ENCODE measurements at places on chromosomes 12 and 14.

DNA sequence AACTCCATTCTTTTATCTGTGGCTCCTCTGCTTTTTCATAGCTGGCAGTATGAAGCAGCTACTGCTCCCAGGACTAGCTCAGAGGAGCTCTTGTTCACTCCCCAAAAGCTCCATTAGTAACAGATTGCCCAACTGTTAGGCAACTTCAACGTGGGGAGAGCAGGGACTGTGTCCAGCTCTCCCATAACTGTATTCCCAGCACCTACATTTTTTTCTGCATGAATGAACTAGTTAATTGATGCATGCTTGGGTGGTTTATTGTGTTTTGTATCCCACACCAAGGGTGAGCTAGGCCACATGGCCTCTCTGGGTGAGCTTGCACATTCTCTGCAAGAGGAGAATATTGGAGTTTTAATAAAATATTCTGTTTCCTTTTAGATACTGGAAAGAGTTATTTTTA lies 15.2 kb downstream of the STON2 start:
- DNase-seq: no peak

GRCh38 chr12:52915637-52916036 lies 10.8 kb upstream of the KRT8 start:
- no peak for DNase-seq

- no peak for DNase-seq
Measured at GRCh38 chr12:97520106-97520505, 57.5 kb downstream of the RMST start.

- no peak for DNase-seq
Measured at GRCh38 chr12:26524862-26525465, 308.0 kb downstream of the ITPR2 start.

DNA sequence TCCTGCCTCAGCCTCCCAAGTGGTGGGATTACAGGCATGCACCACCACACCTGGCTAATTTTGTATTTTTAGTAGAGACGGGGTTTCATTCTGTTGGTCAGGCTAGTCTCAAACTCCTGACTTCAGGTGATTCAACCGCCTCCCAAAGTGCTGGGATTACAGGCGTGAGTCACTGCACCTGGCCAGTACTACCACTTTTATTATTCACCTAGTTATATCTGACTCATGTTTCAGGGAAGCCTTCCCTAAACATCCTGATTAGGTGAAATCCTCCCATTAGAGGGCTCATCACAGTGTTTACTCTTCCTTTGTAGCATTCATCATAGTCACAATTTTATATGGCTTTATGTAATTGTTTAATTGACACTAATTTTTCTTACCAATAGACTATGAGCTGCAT lies 295.3 kb upstream of the SOX5 start:
- DNase-seq: no peak

DNA sequence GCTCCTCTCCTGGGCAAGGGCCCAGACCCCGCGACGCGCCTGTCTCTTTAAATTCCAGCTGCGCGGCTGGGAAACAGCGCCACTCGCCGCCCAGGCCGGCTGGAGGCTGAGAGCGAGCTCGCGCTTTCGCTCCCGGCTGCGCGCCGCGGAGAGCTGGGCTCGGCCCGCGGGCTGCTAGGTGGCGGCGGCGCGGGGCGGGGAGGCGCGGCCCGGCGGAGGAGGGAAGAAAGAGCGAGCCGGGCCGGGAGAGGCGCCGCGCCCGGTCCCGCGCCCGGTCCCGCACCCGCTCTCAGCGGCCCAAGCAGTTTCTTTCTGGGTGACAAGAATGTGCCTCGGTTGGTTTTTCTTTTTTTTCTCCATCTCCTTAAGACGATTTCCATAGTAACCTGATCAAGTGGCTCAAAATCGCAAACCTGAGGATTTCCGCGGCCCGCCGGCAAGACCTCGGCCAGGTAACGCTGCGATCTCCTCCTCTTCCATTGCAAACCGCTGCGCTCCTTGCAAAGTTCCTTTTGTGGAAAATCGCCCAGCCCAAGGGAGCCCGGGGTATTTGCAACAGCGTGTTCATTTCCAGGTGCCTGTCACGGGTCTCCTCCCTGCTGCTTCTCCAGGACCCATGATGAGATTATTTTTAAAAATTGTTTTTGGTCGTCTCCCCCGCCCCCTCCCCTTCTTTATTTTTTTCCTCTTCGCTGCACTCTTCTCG lies 259.5 kb upstream of the E2F7 start:
- DNase-seq: peak; percentile 83

DNA sequence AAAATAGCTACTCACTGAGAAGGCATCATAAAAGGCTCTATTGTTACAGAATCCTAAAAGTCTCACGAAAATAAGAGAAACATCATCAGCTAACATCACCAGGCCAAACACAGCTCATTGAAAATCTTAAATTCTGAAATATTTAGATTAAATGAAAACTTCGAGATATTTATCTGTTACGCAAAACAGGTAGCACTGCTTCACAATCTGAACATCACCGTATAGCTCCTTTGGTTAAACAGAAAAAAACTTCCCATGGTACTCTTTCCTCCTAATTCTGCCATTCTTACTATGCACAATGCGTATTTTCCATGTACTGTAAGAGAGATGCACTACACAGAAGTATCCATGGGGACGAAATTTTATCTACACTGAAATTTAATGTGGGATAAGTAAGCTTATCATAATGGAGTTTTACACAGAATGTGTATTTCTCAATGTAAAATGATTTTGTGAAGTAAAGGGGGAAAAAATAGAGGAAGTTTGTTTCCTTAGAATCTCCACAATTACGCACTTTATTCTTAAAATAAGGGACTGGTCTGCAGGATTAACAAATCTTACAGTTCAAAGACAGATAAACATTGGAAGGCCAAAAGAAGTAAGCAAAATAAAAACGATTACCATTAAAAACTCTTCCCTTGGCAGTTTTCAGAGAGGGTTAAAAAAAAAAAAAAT lies 1.9 kb downstream of the SGPP1 start:
- DNase-seq: no peak

DNA sequence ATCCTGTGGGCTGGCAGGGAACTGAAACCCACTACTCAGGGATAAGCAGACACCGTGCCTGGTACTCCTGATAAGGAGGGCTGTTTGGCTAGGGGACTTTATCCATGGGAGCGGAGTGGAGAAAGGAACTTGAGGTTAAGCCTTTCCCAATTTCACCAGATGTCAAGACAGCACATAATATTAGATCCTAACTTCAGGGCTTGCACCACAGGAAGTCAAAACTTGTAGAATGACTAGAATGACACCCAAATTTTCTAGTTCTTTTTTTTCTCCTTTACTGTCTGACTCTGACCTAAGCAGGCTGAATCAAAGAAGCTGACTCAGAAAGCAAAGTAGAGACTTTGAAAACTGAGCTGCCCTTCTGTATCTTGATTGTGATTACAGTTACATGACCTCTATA lies 7.1 kb upstream of the CGRRF1 start:
- no peak for DNase-seq

GRCh38 chr12:2876431-2877046 lies 435 bp downstream of the FOXM1 start:
- DNase-seq: peak; percentile 14

DNA sequence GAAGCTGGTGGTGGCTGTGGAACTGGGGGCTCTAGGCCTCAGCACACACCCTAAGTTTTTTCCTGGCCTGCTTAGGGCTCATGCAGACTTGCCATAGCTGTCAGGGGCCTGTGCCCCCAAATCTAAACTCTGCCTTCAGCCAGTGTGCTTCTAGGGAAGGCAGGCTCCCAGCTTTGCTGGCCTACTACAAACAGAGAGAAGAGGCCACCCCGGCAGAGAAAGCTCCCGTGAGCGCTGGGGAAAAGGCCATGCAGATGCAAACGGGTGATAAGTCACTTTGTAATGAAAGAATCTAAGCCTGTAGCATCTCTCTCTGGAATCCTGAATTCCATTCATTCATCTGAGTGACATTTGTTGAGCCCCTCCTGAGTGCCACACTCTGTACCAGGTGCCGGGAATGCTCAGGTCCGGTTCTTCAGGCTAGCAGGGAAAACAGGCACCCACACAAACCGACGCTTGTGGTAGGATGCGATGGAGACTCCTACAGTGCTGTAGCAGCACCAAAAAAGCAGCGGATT lies 29.9 kb downstream of the JDP2 start:
- DNase-seq: no peak

- DNase-seq: no peak
Measured at GRCh38 chr12:79566452-79567174, 124.2 kb downstream of the PAWR start.

GRCh38 chr14:69317102-69317755 lies 57.3 kb downstream of the GALNT16 start:
- no peak for DNase-seq

- DNase-seq: no peak
Measured at GRCh38 chr14:100069161-100069800, 4.1 kb downstream of the EVL start.

Data from MM.1S (cell line).